ENCODE measurements at places on chromosomes 3 and 15.

- no peak for DNase-seq
These were observed 102.7 kb downstream of the ATP1B3 start for GRCh38 chr3:141979050-141979671.

- DNase-seq, result no peak
These were observed 89.3 kb upstream of the TRIM42 start for GRCh38 chr3:140588558-140588957.

GRCh38 chr3:184235381-184236032 lies 6.1 kb downstream of the VWA5B2 start:
- DNase-seq, result no peak

DNA sequence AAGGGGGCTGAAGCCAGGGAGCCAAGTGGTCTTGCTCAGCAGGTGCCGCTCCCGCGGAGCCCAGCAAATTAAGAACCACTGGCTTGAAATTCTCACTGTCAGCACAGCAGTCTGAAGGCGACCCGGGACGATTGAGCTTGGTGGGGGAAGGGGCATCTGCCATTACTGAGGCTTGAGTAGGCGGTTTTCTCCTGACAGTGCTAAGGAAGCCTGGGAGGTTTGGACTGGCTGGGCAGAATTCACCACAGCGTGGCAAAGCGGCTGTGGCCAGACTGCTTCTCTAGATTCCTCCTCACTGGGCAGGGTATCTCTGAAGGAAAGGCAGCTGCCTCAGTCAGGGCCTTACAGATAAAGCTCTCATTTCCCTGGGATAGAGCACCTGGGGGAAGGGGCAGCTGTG lies 57.0 kb upstream of the GPR149 start:
- no peak for DNase-seq

Measured in stimulated activated naive CD8-positive, alpha-beta T cell treated with anti-CD3 and anti-CD28 coated beads, Interleukin-15, amount 100 ng/mL, for 72 hours (primary cell).